ENCODE measurements at places on chromosomes 7 and 10.
A peak's percentile ranks its signal among the peaks of the same experiment; 100 is the strongest.

GRCh38 chr7:87877366-87878040 lies 1.2 kb downstream of the DBF4 start:
- DNase-seq, result no peak

GRCh38 chr10:74882831-74883230 lies 56.4 kb downstream of the KAT6B start:
- no peak for DNase-seq

DNA sequence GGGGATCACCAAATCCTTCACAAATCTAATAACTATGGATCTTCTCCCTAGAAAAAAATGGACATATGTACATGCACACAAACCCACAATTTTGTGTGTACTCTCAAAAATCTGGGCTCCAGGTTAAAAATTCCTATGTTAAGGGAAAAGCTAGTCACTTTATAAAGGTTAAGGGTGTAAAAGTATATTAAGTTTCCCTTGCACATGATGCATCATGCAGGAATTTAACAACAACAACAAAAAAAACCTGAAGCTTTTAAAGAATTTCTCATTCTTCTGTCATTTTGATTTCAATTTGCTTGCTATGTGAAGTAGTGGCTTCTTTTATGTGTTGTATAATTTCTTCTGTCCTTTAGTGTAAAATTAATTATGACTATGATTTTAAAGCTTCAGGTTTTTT lies 123.7 kb downstream of the CNOT4 start:
- no peak for DNase-seq

DNA sequence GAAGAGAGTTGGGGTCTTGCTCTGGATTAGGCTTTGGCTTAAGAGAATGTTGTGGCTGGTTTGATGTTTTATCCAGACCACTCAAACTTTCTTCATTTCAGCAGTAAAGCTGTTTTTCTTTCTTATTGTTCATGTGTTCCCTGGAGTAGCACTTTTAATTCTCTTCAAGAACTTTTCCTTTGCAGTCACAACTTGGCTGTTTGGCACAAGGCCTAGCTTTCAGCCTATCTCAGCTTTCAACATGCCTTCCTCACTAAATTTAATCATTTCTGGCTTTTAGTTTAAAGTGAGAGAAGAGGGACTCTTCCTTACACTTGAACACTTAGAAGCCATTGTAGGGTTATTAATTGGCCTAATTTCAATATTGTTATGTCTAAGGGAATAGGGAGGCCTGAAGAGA lies 18.1 kb downstream of the CCDC126 start:
- DNase-seq, result no peak

- no peak for DNase-seq
Measured at GRCh38 chr7:121267612-121268011, 61.2 kb upstream of the WNT16 start.

GRCh38 chr7:151900986-151901621 lies 24.2 kb upstream of the PRKAG2 start:
- DNase-seq, result no peak

DNA sequence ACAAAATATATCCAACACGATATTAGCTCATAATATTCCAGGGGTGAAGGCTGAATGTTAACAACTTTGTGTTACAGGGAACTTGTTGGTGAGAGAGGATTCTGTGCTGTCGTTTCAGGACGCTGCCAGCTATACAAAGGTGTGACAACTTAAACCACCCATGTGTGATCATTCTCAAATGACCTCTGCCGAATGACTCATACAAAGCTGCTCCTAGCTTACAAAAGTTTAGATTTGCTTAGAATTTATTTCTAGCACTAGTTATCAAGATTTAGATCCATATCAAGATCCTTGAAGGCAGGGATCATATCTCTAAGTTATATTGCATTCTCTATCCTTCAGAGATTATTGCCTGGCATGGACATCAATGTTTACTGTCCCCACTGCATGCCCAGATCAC lies 65.3 kb downstream of the COBL start:
- no peak for DNase-seq

DNA sequence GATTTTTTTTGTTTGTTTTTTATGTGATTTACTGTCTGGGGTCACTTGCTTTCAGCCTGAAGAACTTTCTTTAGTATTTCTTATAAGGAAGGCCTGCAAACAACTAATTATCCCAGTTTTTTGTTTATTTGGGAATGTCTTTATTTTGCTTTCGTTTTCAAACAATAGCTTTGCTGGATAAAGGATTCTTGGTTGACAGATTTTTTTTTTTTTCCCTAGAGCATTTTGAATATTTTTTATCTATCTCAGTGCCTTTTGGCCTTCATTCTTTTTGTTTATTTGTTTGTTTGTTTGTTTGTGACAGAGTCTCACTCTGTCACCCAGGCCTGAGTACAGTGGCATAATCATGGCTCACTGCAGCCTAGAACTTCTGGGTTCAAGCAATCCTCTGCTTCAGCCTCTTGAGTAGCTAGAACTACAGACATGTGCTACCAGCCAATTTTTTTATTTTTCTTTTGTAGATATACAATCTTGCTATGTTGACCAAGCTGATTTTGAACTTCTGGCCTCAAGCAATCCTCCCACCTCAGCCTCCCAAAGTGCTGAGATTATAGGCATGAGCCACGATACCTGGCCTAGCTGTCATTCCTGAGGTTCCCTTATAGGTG lies 46.3 kb upstream of the FZD9 start:
- DNase-seq, result no peak

GRCh38 chr7:66591799-66592596 lies 36.7 kb upstream of the KCTD7 start:
- peak; percentile 71 for DNase-seq

DNA sequence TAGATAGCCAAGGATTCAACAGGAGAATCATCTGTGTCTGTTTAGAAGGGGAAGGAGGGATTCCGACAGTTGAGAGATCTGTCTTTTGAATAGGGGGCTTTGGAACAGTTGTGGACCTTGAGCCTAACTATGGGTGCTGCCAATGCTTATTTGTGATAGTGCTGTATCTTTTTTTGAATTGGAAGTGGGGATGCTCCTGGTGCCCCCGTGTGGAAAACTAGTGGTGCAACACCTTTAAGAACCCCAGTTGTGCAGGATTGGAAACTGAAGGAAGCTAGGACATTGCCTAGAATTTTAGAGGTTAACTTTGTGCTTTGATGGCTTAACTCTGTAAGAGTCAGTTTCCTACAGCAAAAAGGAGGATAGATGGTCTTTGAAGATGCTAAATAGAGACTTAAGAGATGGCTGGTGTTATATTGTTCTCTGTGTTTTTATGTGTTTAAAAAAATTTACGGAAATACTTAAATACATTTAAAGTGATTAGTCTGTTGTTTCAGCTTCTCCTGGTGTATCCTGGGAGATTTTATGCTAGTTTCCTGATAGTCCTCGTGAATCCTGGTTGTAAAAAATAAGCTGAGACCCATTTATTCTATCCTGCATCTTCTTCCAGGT lies 69.3 kb downstream of the AP3M1 start:
- peak; percentile 27 for DNase-seq

- DNase-seq, result no peak
Measured at GRCh38 chr10:91935886-91936285, 12.3 kb downstream of the BTAF1 start.

DNA sequence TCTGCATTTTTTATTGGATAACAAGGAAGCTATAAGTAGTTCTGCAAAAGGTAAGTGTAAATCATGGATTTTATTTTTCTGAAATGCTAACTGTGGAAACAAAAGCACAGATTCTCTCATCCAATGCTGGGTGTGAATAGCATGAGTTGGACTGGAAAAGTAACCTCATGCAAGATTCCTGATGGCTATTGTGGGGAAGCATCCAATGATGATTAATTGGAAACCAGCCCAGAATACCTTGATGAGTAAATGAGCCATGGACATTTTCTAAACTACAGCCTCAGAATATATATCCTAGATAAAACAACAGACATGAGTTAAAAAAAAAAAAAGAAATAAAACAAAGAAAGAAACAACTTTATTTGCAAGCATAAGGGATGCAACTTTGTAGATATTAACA lies 934.6 kb downstream of the CCSER2 start:
- DNase-seq, result no peak

DNA sequence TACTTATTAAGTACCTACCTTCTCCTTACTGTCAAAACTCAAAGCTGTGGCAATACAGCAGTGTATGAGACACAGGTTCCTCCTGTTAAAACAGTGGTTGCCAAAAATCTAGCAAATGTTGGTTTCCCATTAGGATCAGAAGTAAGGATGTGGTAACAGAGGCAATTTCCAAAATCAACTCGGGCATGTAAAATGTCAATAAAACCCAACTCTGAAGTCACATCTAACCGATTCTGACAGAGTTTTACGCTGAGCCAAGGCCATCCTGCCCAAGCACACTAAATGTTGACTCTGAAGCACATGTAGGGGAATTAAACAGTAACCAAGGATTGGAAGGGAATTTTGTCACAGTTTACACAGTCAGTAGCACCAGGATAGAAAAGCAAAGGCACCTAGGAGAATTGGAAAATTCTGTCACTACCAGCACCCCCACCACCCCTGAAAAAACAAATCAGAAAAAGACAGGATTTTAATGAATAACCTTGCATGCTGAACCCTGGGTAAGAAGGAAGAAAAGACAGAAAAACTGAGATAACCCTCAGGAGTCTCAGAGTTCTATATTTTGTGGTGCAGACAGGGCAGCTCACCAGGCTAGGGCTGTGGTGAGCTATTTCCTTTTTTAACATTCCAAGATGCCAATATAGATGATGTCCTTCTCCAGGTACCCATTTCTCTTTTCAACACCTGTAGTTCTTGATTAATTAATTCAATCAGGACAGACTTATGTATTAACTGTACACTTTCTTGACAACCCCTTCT lies 119.5 kb downstream of the DOCK4 start:
- DNase-seq, result no peak

GRCh38 chr10:118251791-118252190 lies 90.3 kb downstream of the FAM204A start:
- no peak for DNase-seq

DNA sequence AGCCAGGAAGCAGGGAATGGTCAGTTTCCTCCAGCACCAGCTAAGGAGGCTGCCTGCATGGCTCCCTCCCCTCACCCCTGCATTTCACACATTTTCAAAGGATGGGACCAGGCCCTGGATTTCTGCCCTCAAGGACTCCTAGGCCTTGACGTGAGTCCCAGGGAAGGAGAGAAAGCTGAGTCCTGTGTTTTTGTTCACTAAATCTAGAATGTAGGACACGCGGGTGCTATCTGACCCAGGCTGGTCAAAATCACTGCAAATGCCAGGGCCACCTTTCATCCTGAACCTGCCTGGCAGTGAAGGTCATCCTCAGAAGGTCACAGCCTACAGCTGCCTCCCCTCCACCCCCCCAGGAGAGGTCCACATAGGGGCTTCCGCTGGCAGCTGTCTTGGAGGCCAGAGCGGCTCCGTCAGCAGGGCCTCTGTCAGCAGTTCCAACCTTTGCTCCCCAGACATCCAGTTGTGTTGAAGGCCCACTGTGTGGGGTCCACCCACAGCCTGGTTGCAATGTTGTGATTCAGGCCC lies 18.0 kb downstream of the RHBDD2 start:
- DNase-seq, result no peak
